ENCODE measurements at places on chromosomes 7 and 10.

- peak; percentile 47 for DNase-seq
These were observed 852 bp upstream of the KLF6 start for GRCh38 chr10:3785851-3786271.

DNA sequence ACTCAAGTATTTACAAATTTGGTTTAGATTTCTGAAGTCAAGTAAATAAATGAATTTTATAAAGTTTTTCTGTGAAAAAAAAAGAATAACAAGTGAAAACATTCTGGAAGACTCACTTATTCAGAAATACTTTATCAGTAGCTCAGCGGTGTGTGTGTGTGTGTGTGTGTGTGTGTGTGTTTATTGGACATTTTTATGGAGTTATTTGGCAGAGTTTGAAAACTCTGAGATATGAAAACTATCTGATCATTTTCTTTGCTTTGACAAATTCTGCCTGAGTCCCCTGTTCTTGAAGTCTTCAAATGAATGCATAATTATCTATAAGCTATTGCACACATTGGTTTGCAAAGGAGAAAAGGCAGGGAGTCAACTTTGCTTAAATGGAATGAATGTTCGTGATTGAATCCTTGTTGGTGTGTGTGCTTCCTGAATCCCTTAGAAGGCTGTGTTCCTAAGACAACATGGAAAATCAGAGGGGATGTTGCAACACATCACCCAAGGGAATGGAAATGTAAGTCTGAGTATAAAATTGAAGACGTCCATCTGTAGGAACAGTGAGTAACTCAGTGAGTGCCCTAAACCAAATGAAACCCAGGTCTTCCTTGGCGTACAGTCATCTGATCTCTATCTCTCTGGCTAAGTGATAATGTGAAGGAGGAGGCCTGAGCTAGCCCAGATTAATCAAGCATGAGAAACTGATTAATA, 160.9 kb downstream of the REEP3 start:
- peak; percentile 97 for DNase-seq

DNA sequence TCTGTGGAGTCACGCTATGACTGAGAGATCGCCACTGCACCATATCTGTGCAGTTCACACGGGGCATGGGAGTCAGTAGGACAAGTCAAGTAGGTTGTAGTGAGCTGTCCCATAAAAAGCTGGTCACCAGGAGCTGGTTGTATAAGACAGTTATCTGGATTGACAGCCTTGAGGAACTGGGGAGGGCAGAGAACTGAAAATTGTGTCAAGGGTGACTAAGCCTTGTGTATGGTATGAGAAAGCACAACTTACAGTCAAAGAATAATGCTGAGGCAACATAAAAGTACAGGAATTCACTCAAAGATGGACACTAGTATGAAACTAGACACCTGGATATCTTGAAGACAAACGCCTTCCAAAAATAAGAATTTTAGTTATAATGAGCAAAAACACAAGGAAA, 564.9 kb downstream of the POM121L12 start:
- no peak for DNase-seq

- DNase-seq: no peak
These were observed 60.0 kb downstream of the VTI1A start for GRCh38 chr10:112507046-112507445.

DNA sequence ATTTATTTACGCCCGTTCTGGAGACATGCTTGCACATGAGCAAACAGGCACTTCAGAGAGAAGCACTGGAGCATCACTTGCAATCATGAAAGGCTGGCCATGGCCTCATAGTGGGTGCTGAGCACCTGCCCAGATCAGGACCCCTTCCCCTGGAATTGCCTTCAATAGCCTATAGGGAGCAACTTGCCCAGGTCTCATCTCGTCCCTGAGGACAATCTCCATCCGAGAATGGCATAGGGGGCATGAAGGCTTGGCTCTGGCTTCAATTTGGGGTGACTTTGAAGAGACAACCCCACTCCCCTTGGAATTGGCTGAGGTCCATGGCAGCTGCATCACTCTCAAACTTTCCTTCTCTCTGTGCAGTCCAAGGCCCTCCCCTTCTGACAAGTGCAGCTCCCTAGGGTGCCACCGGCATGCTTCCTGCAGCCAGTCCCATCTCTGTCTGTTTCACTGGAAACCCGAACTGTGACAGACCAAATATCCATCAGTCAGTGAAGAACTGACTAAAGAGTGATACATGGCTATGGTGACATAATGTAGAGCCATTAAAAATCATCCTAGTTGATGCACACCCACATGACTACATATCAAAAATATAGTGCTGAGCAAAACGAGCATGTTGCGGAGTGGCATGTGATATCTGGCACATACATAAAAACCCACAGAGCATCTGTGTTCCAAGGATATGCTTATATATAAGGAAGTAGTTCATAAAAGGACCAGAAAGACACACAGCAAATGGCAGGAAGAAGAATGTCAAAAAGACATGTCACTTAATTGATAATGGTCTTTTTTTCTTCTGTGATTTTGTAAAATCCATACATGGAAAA, 12.4 kb downstream of the GDF2 start:
- no peak for DNase-seq

DNA sequence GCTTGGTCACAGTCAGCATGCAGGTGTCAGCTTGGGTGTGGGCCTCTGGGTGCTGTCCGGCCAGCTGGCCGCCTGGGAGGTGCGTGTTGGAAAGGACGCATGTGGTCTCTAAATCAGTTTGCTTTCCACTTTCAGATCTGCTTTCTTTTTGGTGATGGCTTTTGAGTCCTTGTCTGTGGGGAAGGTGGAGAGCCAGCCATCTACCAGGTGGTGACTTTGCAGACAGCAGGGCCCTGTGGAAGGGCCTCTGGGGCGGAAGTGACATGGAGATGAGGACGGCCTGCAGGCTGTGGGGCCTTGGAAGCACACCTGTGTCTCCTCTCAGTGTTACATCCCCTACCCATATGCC, 59.4 kb downstream of the WDR37 start:
- DNase-seq: no peak

DNA sequence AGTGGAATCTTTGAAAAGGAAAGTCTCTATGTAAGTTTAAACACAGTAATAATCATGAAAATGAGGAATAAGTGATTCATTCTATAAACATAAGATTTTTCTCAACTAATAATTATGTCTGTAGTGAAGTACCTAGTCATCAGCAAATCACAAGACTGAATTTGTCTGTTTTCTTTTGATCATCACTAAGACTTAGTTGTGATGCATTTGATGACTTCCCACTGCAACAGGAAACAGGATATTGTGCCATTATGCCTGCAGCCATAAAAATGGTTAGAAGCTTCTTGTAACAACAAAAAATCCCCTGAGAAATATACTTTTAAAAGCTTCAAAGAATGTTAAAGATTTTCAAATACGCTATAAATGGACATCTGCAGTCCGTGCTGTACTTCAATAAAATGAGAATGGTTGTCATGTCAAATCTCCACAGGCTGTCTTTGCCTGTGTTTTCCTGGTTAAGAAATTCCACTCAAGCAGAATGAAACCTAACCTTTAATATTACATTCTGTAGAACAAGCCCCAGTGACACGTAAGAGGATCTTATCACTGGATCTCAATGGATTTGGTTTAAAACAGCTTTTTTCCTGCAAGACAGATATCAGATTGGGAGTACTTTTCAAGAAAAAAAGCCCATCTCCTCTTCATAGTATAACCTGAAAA, 1262.3 kb upstream of the PHF14 start:
- no peak for DNase-seq

GRCh38 chr10:66625709-66626590, 299.9 kb upstream of the LRRTM3 start:
- peak; percentile 38 for DNase-seq

All from amniotic epithelial cell (primary cell).